ENCODE measurements at places on chromosomes 12 and 14. TPM values are rescaled to one million over a fixed set of nuclear protein-coding genes. Genes with fewer than 3 reads are reported as not detected.
A peak's percentile ranks its signal among the peaks of the same experiment; 100 is the strongest.

The KIF5A gene
- total RNA-seq: 0.99 TPM

The DLGAP5 gene
- 92.7 TPM for total RNA-seq

The SLC4A8 gene
- 3.7 TPM for total RNA-seq

- no peak overlapping the region for H3K27ac ChIP-seq
- peak overlapping the region; percentile 69 for H3K4me3 ChIP-seq
- peaks cover 56% of the 10 kb centered on the region for H3K27me3 ChIP-seq
- DNase-seq: no peak
Measured at GRCh38 chr14:21069388-21070082, 569 bp upstream of the ARHGEF40 start.

GRCh38 chr12:50988871-50989270, 36.5 kb downstream of the HIGD1C start:
- peaks cover 44% of the 10 kb centered on the region for H3K36me3 ChIP-seq
- H3K27ac ChIP-seq: no peak overlapping the region
- no peaks in the 10 kb centered on the region for H3K27me3 ChIP-seq
- H3K4me3 ChIP-seq: no peak overlapping the region
- peaks cover 51% of the 10 kb centered on the region for H3K4me1 ChIP-seq

GRCh38 chr14:81465507-81466228, 65.5 kb upstream of the STON2 start:
- no peak for DNase-seq
- H3K4me1 ChIP-seq: peaks cover 15% of the 10 kb centered on the region
- peaks cover 1% of the 10 kb centered on the region for H3K27me3 ChIP-seq
- H3K36me3 ChIP-seq: no peaks in the 10 kb centered on the region

DNA sequence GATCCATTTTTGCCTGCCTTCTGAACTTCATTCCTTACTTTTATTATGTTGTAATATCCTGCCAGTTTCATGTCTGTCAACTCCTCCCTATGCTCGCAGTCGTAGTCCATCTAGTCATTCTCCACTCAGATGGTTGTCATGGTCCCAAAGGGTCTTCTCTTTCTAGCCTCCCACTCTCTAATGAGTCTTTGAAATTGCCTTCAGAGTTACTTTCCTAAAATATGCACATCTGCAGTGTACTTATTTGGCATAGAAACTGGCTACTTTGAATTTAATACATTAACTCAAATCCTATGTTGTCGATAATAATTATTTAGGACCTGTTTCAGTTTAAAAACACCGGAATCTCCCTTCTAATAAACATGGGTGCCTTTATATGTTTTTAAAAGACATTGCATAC, 101.0 kb downstream of the PDE3A start:
- no peak overlapping the region for H3K27ac ChIP-seq
- no peak overlapping the region for H3K4me3 ChIP-seq
- H3K27me3 ChIP-seq: peaks cover 1% of the 10 kb centered on the region
- no peaks in the 10 kb centered on the region for H3K36me3 ChIP-seq
- H3K4me1 ChIP-seq: no peaks in the 10 kb centered on the region

GRCh38 chr12:102642199-102642598, 161.8 kb upstream of the IGF1 start:
- no peak for DNase-seq
- no peak overlapping the region for H3K27ac ChIP-seq
- no peak overlapping the region for H3K4me3 ChIP-seq
- no peaks in the 10 kb centered on the region for H3K4me1 ChIP-seq
- no peaks in the 10 kb centered on the region for H3K27me3 ChIP-seq

DNA sequence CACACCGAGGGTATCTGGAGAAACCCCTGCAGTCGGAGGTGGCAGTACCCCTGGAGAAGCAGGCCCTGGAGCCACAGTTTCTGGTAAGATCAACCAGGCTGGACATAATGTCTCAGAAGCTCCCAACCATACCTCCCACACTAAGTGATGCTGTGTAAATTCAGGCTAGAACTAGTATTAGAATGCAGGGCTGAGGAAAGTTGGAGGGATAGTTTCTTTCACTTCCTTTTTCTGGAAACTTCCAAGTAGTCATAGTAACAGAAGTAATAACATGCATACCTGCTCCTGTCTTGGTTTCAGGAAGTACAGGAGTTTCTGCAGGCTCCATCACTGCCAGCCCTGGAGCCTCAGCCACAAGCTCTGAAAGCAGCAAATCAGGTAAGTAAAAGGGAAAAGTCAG, 228.1 kb upstream of the CNTN1 start:
- H3K4me3 ChIP-seq: no peak overlapping the region
- no peaks in the 10 kb centered on the region for H3K27me3 ChIP-seq
- no peaks in the 10 kb centered on the region for H3K36me3 ChIP-seq
- H3K27ac ChIP-seq: no peak overlapping the region
